ENCODE measurements at places on chromosomes 12 and 14.

DNA sequence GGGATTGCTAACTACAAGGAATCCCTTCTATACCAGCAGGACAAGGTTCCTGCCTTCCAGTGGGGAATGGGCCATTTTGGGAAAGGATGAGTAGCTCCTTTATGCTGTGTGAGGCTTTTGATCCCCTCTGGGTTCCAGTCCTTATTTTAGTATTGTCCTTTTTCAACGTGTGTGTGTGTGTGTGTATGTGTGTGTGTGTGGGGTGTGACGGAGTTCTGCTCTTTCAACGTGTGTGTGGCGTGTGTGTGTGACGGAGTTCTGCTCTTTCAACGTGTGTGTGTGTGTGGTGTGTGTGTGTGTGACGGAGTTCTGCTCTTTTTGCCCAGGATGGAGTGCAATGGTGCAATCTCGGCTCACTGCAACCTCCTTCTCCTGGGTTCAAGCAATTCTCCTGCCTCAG, 27.4 kb downstream of the RAB35 start:
- no peak for DNase-seq

DNA sequence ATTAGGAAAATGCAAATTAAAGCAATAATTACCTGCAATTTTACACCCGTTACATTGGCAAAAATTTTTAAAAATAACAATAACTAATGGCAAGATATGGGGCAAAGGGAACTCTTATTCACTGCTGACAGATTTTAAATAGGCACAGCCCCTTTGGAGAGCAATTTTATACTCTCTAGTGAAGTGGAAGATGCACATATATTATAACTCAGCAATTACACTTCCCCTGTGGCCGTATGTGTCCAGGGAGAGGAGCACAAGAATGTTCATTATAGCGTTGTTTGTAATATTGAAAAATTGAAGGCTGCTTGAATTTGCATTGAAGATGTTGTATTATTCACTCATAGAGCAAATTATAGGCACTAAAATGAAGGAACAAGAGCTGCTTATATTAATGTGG, 488.3 kb upstream of the ATXN7L3B start:
- DNase-seq = no peak

- DNase-seq = no peak
These were observed 200.6 kb upstream of the NOS1 start for GRCh38 chr12:117561990-117562389.

- no peak for DNase-seq
These were observed 560.5 kb downstream of the BCL11B start for GRCh38 chr14:98711453-98711852.

DNA sequence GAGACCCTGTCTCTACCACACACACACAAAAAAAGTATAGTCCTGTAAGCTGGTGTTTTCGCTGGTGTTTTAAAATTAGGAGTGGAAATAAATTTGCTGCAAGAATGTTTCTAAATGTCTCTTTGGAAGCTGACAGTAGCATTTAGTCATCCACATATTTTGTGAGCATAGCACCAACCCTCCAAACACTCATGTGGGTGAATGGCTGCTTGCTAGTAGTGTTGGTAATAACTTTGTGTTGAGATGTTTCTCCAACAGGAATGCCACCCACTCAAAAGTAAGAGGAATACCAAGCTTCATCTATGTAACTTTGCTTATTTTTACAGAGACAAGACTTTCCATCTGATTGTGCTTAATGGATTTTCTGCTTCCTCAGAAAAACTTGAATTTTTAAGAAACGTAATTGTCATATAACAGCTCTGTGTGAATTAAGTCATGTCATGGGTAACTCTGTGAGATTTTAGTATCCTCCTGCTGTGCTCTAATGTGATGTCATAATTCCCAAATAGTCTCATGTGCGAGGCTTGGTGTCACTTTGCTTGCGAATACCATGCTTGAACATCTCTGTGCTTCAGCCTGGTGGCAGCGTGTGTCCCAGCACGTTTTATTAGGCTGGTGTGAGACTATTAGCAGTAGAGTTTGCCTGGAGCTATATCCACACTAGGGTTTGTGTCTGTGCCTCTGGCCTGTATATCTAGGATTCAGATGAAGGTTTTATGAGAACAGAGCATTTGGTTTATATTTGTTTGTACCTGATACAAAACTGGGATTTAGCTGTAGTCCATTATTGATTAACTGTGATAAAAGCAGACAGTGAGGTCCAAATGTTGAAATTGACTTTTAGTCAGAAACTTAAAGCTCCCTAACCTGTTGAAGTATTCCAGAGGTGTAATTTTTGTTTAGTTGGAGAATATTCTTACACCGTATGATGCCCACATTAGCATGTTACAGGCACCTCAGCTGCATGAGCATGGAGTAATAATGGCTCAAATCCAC, 80.5 kb downstream of the FBXW8 start:
- DNase-seq = no peak

DNA sequence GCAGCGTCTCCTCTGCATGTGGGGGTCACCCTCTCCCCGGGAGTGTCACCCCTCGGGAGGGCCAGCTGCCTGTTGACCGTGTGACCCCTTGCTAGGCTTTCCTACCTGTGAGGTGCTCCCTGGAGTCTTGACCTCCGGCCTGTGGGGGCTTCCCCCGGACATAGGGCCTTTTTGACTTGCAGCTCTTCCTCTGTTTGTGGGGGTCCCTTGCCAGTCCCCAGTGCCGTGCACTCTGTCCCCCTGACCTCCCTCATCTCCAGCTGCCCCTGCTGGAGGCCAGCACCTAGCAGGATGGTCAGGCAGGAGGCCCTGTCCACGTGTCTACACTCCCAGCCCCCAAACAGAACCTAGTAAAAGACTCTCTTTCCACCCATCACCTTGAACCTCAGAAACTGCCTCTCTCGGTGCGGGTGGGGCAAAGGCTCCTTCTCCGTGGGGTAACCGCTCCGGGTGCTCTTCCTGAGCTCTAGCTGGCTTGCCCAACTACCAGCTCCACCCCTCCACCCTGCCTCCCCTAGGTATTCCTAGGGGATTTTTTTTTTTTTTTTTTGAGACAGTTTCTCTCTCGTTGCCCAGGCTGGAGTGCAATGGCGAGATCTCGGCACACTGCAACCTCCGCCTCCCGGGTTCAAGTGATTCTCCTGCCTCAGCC, 810 bp downstream of the AACS start:
- no peak for DNase-seq

- no peak for DNase-seq
These were observed 11.7 kb downstream of the KDM2B start for GRCh38 chr12:121568971-121569751.

GRCh38 chr12:51458635-51459034, 34.0 kb downstream of the SLC4A8 start:
- no peak for DNase-seq

- no peak for DNase-seq
These were observed 10.9 kb downstream of the ISCU start for GRCh38 chr12:108573317-108573716.

DNA sequence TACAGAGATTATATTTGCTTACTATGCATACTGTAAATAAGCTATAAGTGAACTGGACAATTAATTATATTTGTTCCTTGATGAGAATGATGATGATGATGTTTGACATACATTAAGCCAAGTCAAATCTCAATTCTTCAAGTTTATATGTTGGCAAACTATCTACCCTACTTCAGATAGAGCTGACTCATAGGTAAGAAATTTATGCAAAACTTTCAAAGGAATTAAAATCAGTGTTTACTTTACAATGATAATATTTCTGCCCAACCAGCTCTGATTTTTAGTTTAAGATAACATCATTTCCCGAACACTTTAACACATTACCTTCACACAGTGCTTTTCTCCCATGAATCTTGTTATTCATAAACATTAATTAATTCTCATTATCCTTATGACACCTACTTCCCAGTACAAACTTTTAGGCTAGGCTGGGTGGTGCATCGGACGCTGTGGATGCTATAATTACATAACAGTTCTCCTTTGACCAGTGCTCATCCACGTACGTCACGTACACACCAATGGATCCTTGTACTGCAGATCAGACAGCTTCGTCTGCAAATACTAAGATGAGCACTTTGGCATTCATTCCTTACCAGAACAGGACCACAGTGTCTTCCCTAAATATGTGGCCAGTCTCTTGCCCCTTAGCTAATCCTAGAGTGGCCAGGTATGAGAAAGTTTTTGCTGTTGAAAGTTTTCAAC, 18.3 kb downstream of the BMP4 start:
- DNase-seq = no peak

DNA sequence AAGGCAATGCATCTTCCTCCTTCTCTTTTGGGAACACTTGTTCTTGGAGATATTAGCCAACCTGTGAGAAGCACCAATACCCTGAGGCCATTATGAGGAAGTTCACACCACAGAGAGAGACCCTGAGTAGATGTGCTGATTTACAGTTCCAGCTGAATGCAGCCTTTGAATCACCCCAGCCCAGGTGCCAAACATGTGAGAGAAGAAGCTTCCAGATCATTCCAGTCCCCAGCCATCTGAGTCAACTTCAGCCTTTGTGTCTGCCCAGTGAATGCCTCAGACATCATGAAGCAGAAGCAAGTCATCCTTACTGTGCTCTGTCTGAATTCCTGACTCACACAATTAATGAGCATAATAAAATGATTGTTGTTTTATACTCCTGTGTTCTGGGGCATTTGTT, 25.1 kb downstream of the C12orf42 start:
- DNase-seq = no peak

DNA sequence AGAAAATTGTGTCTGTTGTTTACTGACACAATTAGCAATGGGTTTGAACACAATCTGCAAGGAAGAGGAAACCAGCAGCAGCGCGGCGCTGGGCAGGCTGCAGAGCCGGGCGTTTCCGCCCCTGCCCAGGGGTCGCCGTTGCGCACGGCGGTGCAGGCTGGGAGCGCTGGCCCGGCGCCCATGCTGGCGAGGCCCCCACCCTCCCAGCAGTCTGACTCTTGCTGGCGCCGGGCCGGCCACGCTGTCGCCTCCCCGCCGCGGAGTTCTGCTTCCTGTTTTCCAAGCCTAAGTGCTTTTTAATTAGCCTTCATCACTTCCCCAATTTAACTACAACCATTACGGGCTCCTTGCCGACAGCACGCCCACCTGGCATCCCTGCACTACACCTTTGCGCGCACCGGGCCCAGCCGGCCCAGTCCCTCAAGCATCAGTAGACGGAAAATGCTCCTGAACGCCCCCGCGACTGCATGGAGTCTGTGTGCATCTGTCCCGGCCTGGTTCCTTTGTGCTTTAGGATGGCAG, 212.1 kb downstream of the GXYLT1 start:
- DNase-seq = no peak

DNA sequence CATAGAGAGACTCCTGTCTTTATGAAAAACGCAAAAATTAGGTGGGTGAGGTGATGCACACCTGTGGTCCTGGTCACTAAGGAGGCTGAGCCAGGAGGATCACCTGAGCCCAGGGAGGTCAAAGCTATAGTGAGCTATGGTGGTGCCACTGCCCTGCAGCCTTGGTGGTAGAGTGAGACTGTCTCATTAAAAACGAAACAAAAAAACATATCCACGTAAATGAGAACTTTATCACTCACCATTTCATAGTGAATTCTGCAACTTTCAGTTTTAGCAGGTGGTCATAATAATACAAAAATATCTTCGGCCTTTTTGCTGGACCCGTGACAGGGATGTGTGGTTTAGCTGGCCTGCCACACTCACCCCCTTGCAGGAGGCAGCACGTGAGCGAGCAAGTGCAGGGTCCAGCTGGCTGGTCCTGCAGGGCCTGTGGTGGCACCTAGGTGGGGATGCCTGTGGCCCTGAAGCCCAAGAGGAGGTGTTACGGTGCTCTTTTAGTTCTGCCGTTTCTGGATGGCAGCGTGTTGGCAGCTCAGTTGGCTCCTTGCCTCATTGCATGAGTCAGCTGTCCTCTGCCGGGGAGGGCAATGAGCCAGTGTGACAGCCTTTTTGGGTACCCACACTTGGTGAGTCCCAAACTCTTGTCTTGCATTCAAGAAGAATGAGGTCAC, 1330.7 kb upstream of the TMEM132C start:
- no peak for DNase-seq

DNA sequence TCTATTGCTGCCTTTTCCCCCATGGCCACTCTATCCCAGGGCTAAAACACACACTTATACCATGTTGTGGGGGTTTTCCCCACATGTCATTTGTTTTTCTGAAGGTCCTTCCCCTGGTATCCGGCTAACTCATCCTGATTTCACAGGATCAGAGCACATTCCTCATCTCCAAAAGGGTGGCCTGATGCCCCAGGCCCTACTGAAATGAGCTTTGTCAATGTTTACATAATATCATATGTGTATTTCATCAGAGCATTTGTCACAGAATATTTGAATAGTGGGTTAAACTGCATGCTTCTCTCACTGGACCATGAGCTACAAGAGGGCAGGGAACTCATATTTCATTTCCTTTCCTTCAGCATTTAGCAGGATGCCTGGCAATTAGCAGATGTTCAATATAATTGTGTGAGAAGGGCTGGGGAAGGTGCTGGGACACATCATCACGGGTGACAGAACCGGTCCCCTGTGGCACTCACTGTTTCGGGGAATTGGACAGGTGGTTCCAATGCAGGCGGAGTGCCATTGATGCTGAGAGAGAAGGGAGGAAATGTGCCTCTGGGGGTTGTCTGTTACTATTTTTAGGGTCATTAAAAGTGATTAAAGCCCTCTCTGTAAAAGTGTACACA, 26.8 kb downstream of the EMP1 start:
- DNase-seq = no peak

DNA sequence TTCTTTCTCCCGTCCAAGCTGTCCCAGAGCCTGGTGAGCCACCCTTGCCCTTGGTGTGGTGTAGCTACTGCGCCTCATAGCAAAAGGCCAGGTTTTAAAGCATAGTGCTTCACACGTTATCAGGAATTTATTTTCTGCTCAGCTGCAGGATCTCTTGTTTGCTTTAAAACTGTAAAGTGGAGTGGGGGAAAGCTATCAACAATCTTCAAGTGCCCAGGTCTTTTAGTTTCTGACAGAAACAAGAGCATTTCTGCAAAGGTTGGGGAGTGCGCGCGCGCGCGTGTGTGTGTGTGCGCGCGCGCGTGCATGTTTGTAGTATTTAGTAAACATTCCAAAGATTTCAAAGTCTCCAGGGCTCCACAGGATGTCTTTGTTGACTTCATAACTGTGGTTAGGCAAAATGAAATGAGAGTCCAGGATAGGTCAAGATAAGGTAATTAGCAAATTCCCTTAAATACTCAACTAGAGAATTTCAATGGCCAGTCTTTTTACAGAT, 45.5 kb downstream of the EML1 start:
- DNase-seq = no peak

- DNase-seq = no peak
These were observed 476.4 kb upstream of the LRFN5 start for GRCh38 chr14:41130274-41130673.

DNA sequence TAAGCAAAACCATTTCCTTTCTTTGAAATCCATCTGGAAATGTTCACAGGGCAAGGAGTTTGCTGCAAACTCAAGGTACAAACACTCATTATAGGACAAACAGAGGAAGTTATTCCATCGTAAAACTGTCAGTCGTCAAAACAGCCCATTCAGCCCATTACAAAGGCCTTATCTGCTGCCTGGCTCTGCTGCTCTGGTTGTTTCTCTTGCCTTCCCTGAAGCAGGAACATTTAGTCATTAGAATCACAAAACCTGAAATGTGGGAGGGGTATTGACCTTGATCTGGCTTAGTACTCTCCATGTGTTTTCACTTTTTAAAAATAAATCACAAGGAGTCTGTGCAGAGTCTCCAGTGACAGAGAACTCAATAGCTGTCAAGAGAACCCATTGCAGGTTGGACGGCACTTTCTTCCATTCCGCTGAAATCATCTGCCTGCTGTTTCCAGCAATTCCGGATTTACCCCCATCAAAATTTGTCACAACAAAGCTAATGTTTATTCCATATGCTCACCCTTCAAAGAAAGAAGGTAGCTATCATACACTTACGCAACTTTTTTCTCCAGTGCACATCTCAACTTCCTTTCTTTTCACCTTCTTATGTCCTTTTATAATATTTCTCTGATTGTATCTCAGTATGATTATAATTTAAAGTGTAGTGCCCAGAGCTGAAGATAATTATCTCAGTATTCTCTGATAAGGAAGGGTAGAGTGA, 24.6 kb upstream of the ITPR2 start:
- DNase-seq = no peak

Measured in stimulated activated CD8-positive, alpha-beta memory T cell treated with anti-CD3 and anti-CD28 coated beads, Interleukin-15, amount 100 ng/mL, for 48 hours (primary cell).